ENCODE measurements at places on chromosomes 7 and 10.

GRCh38 chr7:114356133-114356532 is 58.5 kb upstream of the FOXP2 start:
- no peak for DNase-seq

GRCh38 chr7:391411-391951 is 101.5 kb downstream of the FOXL3 start:
- peak; percentile 26 for DNase-seq

DNA sequence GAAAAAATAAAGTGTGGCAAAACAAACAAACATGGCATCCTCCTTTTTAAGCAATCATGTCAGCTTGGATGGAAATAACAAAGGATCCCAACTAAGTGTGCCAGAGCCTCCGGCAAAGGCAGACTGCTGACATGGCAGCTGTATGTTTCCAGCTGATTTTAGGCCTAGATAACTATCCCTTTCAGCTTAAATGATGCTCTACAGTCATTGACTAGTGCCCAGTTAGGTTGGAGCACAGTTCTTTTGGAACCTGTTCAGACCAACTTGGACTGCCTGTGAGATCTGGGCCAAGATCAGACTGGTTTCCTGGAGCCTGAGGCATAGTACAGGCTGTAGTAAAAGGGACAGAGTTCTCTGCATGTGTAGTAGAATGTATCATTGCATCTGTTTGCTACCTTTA is 128.7 kb downstream of the DYNC1I1 start:
- no peak for DNase-seq

- DNase-seq, result no peak
Measured at GRCh38 chr10:20624642-20625041, 272.5 kb downstream of the NEBL start.

DNA sequence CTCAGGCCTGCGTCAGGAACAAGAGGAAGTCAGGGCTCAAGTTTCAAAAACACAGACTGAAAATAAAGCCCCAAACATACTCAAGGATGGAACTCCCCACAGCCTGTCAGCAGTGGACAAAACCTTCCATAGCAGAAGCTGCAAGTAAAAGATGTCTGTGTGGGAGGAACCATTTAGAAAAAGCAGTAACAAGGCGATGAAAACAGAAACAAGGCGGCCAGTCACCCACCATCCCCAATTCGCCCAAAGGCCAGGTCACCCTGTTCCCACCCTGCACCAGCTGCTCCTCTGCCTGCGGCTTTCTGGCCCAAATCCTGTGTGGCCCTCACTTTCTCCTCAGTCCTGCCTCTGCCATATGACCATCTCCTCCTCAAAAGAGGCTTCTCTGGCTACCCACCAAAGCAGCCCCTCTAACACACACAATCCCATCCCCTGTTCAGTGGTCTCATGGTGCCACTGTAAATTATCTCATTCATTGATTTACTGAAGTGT is 27.8 kb downstream of the KCNMA1 start:
- peak; percentile 54 for DNase-seq

- DNase-seq, result no peak
Measured at GRCh38 chr10:110074298-110074697, 66.5 kb downstream of the ADD3 start.

GRCh38 chr7:25652366-25652765 is 424.1 kb upstream of the NPVF start:
- DNase-seq, result no peak

DNA sequence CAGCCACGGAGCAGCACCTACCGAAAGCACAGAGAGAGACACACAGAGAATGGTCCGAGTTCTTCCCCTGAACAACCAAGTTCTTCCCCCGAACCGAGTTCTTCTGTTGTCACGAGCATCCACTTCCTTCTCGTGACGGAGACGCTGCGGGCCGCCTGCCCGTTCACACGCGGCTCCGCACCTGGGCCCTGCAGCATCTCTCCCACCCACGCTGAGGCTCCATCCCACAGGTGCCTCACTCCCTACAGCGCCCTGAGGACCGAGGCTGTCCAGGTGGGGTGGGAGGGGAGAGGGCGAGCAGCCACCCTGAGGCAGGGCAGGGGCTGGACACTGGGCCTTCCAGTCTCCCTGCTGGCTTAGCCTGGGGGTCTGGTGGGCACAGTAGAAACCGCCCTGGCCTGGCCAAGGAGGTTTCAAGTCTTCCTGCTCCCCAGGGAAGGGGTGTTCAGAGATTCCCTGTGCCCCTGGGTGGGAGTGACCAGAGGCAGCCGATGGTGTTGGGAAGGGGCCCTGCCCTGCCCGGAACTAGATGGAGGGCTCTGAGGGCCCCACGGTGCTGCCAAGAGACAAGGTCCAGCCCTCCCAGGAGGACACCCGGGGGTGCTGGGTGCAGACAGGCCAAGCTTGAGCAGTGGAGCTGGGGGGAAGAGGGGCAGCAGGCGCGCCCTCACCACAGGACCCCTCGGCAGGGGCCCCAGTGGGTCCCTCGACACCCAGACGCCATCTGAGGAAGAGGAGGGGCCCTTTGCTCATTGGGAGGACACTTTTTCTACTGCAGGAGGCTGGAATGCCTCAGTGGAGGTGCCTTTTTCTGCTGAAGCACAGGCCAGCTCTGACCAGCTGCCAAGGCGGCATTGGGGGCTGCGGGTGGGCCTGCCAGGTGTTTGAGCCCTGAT is 5.2 kb upstream of the NKX6-2 start:
- DNase-seq, result no peak

GRCh38 chr10:57320416-57320815 is 947.3 kb downstream of the IPMK start:
- no peak for DNase-seq

GRCh38 chr7:55486991-55487390 is 85.3 kb downstream of the VOPP1 start:
- DNase-seq, result no peak

- DNase-seq, result no peak
Measured at GRCh38 chr7:23246555-23246954, at the start of gene GPNMB. Gene GPNMB, plus strand, starts transcription at chr7:23246775. Its CDS starts 83 bp downstream, at chr7:23246858.

DNA sequence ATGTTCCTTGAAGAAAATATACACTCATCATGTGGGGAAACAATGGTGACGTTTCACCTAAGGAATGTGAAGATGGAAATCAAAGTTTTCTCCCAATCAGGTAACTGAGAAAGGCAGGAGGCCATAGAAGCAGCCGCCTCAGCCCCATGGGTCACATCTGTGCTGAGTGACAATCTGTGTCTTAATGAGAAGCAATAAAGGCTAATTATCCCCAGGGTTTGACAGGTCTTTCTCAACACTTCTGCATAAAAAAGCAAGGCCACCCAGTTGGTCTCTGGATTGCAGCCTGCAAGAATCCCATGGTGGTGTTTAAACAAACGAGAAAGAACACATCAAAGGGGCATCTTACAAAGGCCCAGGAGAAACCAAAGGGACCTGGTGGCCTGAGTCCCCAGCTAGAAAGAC is 91.1 kb upstream of the TNS3 start:
- DNase-seq, result no peak

DNA sequence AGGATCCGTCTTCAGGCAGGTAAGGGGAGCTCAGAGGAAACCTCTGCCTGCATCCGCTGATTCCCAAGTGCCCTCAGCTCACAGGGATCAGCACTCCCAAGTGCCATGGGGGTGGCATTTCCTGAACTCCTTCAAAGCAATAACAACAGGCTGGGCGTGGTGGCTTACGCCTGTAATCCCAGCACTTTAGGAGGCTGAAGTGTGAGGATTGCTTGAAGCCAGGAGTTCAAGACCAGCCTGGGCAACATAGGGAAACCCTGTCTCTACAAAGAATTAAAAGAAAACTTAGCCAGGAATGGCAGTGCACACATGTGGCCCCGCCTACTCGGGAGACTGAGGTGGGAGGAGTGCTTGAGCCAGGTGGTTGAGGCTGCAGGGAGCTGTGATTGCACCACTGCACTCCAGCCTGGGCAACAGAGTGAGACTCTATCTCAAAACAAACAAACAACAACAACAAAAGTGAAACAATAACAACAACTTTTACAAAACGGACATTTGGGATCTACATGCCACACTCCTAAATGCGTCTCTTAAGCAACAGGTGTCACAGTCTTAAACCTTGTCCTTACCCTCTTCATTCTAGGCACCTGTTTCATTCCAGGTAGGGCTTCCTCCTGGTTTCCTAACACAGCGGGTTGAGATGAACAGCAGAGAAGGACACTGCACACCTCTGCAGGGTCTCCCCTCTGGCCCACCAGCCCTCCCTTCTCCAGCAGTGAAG is 73.8 kb downstream of the PAXIP1 start:
- DNase-seq, result no peak

GRCh38 chr7:148222721-148223120 is 367.8 kb upstream of the C7orf33 start:
- no peak for DNase-seq

DNA sequence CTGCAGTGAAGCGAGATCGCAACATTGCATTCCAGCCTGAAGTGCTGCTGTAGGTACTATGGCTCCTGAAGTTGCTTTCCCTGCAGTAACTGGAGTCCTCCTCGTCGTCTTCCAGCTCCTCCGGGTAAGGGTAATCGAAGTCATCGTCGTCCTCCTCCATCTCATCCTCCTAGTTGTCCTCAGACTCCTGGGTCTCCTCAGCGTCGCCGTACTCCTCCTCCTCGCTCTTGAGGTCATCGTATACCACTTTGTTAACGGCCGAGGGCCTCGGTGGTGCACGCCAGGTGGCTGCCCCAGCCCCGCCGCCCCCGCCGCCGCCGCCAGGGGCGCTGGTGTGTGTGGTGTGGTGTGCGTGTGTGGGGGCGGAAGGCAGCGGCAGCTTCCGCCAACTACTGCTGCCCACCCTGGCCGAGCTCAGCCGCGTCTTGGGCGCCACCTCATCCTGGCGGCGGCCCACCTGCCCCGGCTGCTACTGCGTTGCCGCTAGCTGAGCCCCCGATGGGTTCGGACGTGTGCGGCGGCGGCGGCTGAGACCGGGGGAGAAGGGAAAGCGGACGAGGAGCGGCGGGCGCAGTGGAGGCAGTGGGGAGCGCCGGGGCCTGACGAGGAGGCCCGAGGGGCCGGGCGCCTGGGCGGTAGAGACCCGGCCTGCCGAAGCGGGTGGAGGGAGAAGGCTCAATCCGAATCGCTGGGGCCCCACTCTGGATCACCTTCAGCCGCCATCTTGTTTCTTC is 11.8 kb upstream of the ACBD5 start:
- peak; percentile 86 for DNase-seq

DNA sequence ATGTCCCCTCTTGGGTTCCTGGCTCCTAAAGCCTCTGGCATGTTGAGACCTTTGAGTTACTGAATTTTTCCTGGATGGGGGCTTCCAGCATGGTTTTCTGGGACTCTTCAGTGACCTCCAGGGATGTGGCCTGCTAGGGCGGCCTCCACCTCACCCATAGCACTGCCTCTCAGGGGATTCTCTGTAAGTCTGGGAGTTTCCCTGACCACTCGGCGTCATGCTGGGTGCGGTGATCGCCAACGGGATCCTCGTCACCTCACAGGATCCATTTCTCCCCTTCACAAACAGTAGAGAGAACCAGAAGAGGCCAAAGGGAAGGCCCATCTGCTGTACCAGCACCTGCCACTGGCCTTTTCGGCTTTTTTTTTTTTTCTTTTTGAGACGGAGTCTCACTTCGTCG is 84.3 kb downstream of the NPTX2 start:
- no peak for DNase-seq

- DNase-seq, result no peak
Measured at GRCh38 chr7:105391429-105391828, 2.7 kb upstream of the SRPK2 start.

GRCh38 chr10:98673171-98673782 is 226.5 kb upstream of the HPS1 start:
- DNase-seq, result no peak

DNA sequence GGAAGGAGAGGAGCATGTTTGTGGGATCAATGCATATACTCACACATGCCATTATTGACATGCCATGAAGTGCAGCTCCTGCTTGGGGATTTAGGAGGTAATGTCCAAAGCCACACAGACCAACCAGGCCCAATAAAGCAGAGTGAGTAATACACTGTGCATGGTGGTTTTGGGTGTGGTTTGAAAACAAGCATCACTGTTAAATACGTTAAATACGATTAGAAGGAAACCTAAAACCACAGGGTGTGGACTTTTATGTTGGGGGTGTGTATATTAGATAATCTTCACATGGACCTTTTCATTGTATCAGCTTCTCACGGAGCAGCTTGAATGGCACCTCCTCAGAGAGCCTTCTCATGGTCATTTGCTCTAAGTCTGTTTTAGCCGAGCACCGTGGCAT is 10.4 kb upstream of the EIF3A start:
- no peak for DNase-seq

DNA sequence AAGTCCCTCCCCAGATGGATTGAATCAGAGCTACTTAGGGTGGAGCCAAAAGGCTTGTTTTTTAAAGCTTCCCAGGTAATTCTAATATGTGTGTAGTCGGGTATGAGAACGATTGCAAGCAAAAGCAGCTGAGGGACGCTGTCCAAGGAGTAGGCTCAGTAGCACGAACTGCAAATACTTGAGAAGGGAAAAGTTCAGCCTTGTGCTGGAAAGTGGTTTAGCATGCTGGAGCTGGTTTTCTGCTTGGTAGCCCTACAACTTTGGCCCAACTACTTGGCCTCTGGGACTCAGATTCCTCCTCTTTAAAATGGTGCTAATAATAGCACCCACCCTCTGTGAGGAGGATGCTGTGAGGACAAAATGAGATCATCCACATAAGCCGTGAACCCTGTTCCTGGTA is 76.2 kb downstream of the AHR start:
- no peak for DNase-seq

DNA sequence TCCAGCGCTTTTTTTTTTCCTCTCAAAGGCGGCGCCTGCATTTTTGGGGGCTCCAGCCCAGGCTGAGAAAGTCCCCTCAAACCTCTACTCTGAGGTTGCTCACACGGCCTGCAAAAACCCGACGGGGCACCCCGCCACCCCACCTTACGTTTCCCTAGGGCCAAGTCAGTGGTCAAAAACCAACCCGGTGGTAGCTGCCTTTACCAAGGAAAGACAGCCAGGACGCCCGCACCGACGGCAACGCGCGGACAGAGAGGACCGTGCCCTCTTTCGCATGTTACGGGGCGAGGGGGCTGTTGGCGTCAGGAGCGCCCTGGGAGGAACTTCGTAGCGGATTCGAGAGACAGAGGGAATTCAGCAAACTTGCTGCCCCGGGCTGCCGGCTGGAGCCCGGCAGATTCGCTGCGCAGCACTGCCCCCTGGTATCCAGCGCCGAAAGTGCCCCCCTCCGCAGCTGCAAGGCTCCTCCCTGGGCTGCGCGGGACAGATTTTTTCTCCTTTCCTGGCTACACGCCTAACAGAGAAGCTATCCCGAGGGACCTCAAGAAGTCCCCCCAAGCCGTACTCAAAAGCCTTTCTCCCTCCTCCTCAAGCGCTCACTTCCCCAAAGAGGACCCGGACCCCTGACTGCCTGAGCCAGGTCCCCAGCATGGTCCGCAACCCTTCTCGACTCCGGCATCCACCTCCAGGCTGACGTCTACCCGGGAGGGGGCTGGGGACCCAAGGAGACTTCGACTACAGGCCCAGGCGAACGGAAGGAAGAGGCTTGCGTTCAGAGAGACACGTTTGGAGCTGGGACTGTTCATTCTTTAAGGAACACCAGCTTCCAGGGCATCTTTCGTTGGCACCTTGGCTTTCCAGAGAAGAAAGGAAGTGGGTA is 27.7 kb upstream of the VAX1 start:
- peak; percentile 53 for DNase-seq
